Stimulated activated CD4-positive, alpha-beta T cell treated with anti-CD3 and anti-CD28 coated beads, Interleukin-1b, Interleukin-23, amount 100 ng/mL, for 1 hour (primary cell): ENCODE measurements at places on chromosomes 2 and 18.

DNA sequence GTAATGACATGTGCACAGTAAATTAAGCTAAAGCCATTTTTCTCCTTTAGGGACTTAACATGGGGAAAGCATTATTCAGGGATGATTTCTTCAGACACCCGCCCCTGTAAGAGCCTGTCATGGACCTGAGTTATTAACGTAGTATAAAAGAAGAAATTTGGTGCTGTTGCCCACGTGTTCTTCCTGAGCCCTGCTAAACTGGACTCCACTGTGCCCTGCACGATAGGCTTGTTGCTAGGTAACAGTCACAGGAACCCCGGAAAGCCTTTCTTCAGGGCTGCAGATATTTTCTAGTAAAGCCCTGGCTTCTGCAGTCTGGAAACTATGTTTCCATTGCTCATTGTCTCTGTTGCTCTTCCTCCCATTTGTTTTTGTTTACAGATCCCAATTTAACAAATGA lies 157.9 kb downstream of the LRRC30 start:
- no peak for DNase-seq

DNA sequence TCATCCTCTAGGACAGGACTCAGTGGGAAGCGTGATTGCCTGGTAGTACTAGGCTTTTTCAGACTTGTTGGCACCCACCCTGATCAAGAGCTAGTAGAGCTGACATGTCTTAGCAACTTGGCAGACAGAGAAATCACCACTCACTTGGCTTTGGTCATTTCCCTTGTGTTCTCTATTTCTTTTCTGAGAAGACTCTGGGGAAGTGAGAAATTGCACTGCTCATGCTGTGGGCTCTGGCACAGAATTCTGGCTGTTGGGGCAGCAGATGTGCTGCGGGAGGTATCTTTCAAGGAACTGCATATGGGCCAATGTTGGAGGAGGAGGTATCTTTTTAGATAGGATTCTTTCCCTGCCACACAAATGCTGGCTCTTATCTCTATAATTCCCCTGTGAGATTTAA lies 529.1 kb upstream of the MEX3C start:
- no peak for DNase-seq

- DNase-seq: no peak
Measured at GRCh38 chr2:175251425-175252041, 70.0 kb upstream of the ATP5MC3 start.

GRCh38 chr2:219500135-219500534 lies 1.4 kb downstream of the GMPPA start:
- DNase-seq: no peak

- DNase-seq: no peak
Measured at GRCh38 chr18:62683935-62684334, 31.4 kb upstream of the PHLPP1 start.

DNA sequence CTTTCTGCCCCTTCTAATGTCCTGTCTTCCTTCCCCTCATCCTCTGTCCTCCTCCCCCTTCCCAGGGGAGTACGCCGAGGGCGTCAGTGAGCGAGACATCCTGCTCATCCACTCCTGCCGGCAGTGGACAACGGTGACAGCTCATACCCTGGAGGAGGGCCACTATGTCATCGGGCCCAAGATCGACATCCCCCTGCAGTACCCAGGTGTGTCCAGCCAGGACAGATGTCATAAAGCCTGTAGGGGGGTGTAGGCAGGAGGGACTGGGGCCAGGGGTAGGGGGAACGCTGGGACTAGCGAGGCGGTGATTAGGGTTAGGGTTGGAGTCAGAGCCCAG lies 3.4 kb downstream of the GAREM2 start:
- no peak for DNase-seq

DNA sequence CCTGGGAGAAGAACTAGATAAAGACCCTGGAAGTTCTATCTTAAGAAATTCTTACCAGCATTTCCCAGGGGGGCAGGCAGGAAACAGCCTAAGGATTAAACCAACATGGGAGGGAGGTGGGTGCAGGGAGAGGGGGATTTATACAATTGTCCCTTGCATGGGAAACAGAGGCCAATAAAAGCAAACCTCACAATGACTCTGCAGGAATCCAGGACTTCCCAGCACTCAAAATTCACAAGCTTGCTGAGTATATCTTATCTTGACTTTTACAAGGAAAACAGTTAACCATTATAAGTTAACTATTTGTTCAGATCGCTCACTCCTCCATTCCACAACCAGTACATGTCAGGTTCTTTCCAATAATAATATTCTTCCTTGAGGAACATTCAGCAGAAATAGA lies 241.3 kb downstream of the MREG start:
- no peak for DNase-seq

DNA sequence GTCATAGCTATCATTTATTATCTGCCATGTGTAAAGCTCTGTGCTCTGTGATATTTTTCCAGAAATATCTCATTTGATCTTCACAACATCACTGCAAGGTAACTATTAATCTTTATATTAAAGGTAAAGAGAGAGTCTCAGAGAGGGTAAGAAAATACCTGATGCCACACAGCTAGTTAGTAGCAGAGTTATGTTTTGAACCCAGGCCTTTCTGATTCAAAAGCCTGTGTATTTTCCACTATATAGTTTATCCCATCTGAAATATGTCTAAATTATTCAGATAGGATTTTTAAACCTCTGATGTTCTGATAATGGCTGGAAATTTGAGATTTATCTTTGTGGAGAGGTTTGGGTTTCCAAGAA lies 10.1 kb downstream of the INPP1 start:
- no peak for DNase-seq

DNA sequence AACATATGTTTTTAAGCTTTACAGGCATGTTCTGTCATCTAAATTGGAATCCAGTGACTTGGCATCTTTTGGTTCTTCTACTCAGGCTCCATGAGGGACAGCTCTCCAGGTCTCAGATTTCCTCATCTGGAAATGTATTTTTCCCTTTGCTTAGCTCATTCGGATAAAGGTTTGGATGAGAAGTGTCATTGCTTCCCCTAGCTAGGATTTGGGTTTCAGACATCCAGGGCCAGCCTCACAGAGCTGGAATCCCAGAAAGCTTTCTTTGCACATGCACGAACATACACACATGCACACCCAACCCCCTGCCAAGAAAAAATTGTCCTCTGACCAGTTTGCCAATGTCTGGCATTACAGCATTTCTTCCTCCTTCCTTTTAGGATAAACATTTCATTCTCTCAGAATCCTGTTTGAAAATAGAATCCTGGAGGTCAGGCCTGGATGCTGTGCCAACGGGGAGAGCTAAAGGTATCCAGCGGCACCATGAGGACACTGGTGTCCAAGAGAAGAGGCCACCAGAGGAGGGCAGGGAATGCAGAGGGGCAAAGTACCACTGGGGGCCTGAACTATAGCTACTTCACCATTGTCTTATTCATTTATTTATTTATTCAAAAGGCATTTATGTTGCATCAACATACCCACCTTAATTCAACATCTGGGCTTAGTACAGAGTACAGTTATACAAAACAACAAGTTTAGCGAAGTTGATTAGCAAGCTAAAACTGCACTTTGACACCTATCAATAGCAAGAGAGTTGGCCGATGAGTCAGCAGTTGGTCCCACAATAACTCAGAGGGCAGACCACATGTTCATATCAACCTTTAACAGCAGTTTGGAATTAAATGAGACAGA lies 97.9 kb upstream of the ATL2 start:
- no peak for DNase-seq

DNA sequence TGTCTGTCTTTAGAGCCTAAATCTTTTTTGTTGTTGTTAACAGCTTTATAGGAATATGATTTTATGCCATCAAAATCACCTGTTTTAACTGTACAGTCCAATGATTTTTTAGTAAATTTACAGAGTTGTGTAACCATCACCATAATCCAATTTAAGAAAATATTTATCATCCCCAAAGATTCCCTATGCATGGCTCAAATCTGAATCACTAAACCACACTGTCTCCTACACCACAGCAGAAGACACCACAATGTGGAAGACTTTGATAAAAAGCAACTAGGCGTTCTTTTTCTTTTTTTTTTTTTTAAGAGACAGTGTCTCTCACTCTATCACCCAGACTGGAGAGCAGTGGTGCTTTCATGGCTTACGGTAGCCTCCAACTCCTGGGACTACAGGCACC lies 99.6 kb downstream of the TXNL1 start:
- DNase-seq: no peak

DNA sequence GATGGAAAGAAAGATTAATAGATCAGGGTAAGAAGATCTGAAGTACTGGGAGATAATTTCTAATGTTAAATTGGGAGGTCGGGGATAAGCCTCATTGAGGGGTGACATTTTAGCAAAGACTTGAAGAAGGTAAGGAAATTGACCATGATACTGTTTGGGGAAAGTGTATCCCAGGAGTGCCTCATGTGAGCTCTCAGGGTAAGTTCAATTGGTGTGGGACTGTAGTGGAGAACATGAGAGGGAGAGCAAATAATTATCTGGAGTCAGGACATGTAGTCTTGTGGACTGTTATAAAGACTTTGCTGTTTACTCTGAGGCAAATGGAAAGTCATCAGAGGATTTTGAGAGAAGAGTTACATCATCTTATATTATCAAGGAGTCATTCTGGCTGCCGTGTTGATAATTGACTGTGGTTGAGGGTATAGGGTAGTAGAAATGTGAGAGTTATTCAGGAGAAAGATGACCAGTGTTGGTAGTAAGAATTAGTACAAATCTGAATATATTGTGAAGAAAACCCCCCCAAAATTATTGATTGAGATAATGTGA lies 624.4 kb downstream of the ADCYAP1 start:
- no peak for DNase-seq

- DNase-seq: no peak
Measured at GRCh38 chr2:147351784-147352183, 493.0 kb upstream of the ACVR2A start.

DNA sequence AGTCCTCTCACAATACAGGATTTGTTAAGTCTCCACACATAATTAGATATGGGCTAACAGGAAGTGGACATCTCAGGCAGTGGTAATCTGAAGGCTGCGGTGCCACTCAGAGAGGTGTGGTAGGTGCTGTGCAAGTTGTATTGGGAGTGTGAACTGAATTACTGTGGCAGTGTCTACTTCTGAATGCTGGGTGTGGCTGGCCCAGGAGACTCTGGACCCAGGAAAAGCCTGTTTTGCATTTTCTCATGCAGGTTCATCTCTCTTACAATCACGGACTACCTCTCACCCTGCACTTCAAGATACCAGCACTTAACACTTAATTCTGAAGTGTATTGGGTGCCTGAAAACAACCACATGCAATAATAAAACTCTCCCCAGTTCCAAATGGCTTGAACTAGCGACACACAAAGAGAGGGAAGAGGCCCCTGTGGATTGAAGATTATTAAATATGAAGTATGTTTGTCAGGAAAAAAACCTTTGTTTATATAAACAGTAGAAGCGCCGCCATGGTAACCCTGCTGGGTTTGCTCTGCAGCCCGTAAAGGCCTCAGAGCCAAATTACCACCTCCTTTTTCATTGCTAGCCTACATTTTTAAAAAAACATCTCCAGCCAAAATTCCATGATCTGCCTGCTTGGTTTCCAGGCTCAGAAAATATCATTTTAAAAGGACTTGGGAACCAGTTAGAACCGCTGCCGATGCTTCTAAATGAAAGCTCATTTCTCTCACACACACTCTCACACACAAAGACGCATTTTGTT lies 77.5 kb downstream of the GFPT1 start:
- no peak for DNase-seq

DNA sequence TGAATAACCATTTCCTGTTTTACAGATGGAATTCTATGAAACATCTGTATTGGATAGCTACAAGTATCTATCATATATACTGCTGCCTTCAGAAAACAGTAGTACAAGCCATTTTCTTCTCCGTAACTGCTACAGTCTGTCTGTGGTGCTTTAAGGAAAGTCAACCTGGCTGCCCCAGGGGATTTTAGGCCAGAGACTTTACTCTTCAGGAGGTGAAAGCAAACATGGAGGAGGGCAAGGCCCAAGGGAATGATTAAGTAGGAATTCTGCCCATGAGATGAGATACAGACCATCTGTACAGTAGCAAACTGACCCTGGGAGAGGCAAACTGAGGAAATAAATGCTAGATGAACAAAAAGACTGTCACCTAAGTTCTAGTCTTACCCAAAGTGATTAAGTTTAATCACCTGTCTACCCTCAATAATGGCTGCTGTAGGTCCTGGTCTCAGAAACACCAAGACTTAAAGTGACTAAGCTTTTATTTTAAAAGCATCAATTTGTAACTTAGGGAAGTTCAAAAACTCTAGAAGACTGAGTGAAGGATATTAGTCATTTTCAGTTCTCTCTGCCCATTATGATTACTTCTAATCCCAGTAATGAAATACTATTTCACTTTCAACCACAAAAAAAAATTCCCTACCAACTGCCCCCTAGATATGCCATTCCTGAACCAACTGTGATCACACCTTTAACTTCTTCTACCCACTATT lies 14.8 kb downstream of the MBD2 start:
- no peak for DNase-seq

DNA sequence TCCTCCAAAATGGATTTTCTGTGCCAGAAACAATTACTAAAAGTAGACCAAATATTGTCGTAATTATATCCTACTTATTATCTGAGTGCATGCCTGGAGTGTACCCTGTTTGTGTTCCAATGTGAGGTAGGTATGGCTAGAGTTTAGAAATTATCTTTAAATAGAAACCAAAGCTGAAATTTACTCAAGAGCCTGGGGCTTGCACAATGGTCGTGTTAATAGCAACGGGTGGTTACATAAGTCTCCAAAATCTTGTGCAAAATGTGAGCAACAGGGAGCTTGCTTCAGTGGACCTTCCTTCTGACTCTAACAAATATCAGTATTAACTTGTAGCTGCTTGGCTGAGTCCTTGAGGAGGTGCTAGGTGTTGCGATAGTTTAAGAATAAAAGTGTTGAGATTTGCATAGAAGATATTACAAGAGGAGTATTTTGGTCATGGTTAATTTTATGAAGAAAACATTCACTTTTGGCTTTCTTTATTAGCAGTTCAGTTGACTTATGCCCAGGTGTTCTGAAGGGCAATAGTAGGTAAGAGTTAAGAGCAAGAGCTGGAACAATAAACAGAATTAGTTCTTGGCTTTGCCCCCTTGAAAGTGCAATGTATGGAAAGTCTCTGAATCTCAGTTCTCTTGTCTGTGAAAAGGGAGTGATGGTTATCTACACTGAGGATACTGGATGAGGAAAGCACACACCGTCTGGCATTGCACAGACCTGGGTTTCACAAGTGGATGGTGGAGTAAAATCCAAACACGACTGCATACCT lies 4.6 kb downstream of the CXCR4 start:
- DNase-seq: no peak

GRCh38 chr2:181174611-181175580 lies 194.5 kb downstream of the UBE2E3 start:
- no peak for DNase-seq

DNA sequence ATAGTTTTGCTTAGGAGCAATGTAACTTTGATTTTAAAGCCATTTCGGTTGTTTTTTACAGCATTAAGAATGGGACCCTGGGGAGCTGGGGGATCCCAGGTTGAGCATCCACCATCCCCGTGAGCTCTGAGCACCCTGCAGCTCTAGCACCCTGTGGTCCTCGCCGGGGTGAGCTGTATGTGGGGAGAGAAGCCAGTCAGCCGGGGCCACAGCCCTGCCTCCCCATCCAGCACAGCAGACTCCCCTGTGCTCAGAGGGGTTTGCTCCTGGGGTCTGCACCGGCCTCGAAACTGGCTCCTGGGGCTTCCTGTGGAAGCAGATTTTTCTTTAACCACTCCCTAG lies 1.3 kb downstream of the COL6A3 start:
- DNase-seq: no peak

GRCh38 chr2:29829841-29830240 lies 91.5 kb downstream of the ALK start:
- DNase-seq: no peak
